ENCODE measurements at places on chromosomes 1 and 21.

GRCh38 chr1:186091222-186091720 lies 283.8 kb downstream of the TPR start:
- no peak for DNase-seq

- no peak for DNase-seq
Measured at GRCh38 chr1:54537611-54538010, 10.4 kb upstream of the ACOT11 start.

GRCh38 chr1:44826375-44827196 lies 16.5 kb downstream of the PTCH2 start:
- no peak for DNase-seq

DNA sequence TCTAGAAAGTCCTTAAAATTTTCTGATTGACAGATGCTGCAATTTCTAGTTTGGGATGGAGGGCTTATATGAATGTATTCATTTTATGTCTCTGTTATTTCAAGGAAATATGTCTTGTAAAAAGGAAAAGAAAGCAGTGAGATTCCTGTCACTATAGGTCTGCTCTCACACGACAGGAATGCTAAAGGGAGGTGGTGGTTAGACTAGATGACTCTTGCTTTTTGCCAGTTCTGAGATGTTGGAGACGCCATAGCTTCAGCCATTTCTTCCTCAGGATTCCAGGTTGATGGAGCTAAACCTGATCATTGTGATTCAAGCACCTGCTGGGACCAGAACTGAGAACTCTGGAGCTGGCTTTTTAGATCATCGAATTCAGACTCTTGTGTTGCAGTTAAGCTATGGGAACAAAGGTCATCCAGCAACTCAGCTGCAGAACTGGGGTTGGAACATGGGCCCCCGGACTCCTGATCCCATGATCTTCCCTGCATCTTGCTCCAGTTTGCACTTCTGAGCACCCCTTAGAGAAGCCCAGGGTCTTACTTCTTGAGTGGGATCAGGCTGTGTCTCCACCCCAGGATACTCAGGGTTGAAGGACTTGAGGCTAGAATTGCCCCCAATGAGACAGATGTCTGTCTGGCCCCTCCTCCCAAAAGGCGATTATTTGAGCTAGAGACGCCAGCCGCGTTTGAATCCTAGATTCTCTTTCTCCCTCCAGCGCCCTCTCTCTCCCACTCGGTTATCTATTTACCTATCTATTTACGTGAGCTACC lies 46.7 kb upstream of the FOXO6 start:
- DNase-seq, result no peak

GRCh38 chr1:66245691-66246090 lies 288.3 kb upstream of the SGIP1 start:
- DNase-seq, result peak; percentile 38

GRCh38 chr1:2528016-2528415 lies 1.6 kb upstream of the PANK4 start:
- DNase-seq, result no peak

GRCh38 chr1:10536133-10536770 lies 61.5 kb downstream of the PEX14 start:
- no peak for DNase-seq

GRCh38 chr21:20424943-20425342 lies 573.3 kb upstream of the NCAM2 start:
- no peak for DNase-seq

DNA sequence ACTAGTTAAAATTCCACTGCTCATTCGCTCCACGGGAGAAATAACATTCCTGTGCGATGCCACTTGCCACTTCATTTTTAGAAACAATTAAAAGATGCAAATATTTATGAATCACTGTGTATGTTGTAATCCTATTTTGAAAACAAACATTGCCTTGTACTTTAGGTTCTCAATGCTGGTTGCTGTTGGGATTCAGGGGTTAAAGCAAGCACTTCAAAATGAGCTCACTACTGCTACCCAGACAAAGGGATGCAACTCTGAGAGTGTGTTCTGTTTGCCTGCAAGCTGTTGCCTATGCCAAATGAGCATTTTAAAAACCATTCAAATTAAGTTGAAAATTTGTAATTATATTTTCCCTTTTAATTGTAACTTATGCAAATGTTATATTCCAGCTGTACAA lies 87.5 kb downstream of the RWDD3 start:
- no peak for DNase-seq

DNA sequence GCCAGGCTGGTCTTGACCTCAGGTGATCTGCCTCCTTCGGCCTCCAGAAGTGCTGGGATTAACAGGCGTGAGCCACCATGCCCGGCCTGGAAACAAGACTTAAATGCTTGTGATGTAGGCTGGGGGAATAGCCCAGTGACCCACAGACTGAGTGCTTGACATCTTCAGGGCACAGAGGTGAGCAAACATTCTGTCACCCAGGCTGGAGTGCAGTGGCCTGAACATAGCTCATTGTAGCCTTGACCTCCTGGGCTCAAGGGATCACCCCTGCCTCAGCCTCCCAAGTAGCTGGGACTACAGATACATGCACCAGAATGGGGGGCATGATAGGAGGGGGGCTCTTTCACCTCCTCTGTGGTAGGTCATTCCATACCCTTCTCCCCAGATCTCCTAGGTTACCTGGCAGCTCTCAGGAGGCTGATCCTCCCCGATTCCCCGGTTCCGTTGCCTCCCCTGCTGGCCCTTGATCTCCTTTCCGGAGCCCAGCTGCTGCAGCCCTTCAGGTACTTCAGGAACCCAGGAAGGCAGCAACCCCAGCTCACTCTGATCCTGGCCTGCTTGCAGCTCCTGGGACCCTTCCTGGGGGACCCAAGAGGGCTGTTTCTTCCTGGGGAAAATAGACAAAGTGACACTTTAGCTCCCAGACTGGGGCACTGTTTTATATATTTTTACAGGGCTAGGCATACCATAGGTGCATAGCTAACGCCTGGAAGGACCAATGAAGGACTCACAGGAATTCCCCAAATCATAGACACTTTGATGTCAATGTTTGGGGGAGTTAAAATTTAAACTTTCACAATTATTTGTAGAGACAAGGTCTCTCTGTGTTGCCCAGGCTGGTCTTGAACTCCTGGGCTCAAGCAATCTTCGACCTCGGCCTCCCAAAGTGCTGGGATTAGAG lies 11.8 kb downstream of the SPATA21 start:
- no peak for DNase-seq

GRCh38 chr21:44462834-44463200 lies 7.5 kb downstream of the LRRC3 start:
- no peak for DNase-seq

GRCh38 chr1:222042120-222042519 lies 300.2 kb upstream of the DUSP10 start:
- DNase-seq, result no peak

GRCh38 chr1:65471213-65471833 lies 50.9 kb downstream of the LEPR start:
- no peak for DNase-seq

DNA sequence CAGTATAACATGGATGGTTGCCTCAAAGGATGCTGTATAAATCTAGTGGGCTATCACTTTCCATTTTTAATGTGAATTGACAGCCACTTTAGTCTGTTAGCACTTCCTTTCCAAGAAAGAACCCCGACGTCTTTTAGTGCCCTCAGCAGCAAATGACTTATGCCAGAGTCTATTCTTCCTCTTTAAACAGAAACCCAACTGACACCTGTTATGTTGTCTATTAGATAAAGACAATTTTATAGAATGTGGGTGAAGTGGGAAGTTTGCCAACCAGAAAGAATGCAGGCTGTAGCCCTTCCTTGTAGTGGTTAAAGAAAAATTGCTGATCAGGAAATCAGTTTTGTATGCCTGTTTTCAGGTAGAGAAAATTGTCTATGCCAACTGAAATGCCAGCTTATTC lies 344.9 kb downstream of the ZNF326 start:
- DNase-seq, result no peak

GRCh38 chr21:36813052-36813451 lies 114.1 kb downstream of the SIM2 start:
- no peak for DNase-seq

GRCh38 chr1:27136998-27137542 lies 17.9 kb downstream of the SLC9A1 start:
- DNase-seq, result no peak

DNA sequence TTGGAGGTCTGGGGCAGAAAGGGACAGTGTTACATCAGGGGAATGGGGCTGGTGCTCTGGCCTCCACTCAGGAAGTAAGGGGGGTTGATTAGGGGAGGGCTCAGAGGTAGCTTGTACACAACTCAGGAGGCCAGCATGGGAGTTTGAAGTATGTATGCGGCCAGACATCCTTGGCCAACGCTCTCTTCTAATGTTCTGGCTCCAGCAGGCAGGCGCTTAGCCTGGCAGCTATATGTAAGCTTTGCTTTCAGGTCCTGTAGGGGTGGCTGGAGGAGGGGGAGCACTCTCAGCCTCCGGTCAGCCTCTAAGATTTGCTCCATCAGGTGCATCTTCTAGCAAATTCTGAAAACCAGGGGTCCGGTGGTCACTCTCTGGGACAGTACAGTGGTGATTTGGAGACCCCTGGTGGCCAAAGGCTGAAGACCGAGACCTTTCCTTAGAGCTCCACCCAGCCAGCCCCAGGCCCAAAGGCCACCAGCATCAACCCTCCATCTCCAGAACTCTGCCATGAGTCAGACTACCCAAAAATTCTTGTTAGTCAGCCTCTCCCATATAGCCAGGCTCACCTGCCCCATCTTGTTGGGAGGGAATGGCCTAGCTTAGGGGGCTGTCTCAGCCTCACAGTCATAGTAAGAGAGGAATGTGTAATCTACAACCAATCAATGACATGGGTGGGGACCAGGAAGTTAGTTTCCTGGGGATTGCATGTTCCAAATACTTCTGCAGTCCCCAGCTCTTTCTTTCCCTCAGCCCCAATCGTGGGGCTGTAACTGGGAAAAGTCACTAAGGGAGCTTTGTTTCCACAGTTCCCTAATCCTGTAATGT lies 9.7 kb upstream of the COL8A2 start:
- DNase-seq, result no peak

GRCh38 chr21:21547368-21547953 lies 549.3 kb downstream of the NCAM2 start:
- DNase-seq, result no peak

- DNase-seq, result no peak
Measured at GRCh38 chr1:215007880-215008279, 74.7 kb upstream of the KCNK2 start.

- DNase-seq, result no peak
Measured at GRCh38 chr1:199529324-199529723, 498.2 kb upstream of the NR5A2 start.

DNA sequence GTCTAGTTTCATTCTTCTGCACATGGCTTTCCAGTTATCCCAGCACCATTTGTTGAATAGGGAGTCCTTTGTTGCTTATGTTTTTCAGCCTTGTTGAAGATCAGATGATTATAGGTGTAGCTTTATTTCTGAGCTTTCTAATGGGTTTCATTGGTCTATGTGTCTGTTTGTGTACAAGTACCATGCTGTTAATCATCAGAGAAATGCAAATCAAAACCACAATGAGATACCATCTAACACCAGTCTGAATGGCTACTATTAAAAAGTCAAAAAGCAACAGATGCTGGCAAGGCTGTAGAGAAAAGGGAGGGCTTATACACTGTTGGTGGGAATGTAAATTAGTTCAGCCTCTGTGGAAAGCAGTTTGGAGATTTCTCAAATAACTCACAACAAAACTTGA lies 321.5 kb upstream of the PTBP2 start:
- DNase-seq, result no peak

- no peak for DNase-seq
Measured at GRCh38 chr1:94106716-94107115, 14.2 kb downstream of the ABCA4 start.

DNA sequence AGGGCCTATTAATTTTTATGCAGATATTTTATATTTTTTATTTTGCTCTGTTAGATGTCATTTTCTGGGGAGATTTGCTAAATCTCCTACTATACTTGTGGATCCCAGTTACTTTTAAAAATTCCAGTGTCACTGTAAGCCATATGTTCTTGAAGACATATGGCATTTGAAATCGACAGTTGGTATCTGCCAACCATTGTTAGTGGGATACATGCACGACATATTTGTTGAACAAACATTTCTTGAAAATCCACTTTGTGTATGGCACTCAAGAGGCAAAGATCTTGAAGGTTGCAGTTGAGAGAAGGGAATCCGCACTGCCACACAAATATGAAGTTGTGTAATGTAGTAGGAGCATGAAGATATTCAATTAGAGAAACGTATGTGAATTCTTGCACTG lies 287.7 kb downstream of the HHAT start:
- DNase-seq, result no peak

DNA sequence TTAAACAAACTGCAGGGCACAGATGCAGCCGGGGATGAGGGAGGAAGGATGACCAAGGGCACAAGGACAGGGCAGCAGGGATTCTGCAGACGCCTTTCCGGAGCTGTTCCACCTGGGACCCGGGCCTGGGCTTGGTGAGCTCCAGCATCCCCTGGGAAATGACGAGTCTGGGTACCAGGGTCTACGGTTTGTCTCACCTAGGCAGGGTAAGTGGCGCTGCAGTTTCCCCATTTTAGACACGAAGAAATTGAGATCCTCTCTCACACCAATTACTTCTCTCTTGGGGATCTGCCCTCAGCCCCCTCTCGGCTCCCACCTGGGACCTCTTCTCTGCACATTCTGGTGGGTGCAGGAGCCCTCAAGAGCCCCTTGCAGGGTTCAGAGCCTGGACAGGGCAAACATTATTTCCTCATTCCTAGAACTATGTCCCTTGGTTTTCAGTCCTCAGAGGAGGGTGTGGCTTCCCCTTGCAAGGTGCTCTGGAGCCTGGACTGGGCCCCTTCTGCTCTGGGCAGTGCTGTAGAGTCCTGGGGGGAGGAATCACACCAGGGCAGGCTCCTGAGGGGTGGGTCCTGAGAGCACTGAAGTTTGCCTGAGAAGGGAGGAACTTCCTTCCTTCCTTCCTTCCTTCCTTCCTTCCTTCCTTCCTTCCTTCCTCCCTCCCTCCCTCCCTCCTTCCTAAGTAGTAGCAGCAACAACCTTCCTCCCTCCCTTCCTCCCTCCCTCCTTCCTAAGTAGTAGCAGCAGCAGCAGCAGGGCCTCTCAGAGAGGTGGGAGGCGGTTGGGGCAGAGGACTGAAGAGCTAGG lies 16.0 kb downstream of the RAP1GAP start:
- no peak for DNase-seq

DNA sequence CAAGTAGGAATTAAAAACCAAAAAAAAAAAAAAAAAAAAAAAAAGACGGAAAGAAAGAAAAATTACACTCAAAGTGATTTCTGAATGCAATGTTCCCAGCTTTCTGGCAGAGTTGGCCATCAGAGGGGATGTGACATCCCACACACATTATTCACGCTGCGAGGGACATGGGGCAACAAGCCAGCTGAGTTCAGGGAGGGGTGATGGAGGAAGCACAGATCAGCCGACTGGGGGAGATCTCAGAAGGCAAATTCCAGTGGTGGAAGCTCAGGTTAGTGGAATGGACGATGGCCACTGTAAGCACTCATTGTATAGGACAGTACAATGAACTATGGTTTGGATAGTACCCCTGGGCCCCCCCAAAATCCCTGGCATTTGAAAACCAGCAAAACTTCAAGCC lies 311.9 kb downstream of the PCP4 start:
- DNase-seq, result no peak

GRCh38 chr1:164713456-164714207 lies 154.6 kb downstream of the PBX1 start:
- no peak for DNase-seq

- no peak for DNase-seq
Measured at GRCh38 chr1:207873055-207873890, 37.7 kb downstream of the CD34 start.

GRCh38 chr1:173016419-173016818 lies 34.3 kb downstream of the TNFSF18 start:
- no peak for DNase-seq

- DNase-seq, result no peak
Measured at GRCh38 chr1:171150156-171150555, 34.9 kb upstream of the FMO2 start.

- no peak for DNase-seq
Measured at GRCh38 chr1:116234429-116234828, 123.2 kb downstream of the MAB21L3 start.

GRCh38 chr1:35605071-35605866 lies 32.2 kb downstream of the TFAP2E start:
- no peak for DNase-seq

Data from NCI-H187 treated with DMSO at 0.1 percent for 48 hours (cell line).